Activated CD4-positive, alpha-beta T cell treated with anti-CD3 and anti-CD28 coated beads for 1 hour (primary cell): ENCODE measurements at places on chromosomes 3 and 15.

- DNase-seq, result no peak
Observed at GRCh38 chr15:88563638-88564037, 17.2 kb upstream of the DET1 start.

- DNase-seq, result no peak
Observed at GRCh38 chr3:154307363-154307762, 16.9 kb downstream of the DHX36 start.

GRCh38 chr15:68078365-68078764 lies 24.2 kb downstream of the PIAS1 start:
- DNase-seq, result no peak

DNA sequence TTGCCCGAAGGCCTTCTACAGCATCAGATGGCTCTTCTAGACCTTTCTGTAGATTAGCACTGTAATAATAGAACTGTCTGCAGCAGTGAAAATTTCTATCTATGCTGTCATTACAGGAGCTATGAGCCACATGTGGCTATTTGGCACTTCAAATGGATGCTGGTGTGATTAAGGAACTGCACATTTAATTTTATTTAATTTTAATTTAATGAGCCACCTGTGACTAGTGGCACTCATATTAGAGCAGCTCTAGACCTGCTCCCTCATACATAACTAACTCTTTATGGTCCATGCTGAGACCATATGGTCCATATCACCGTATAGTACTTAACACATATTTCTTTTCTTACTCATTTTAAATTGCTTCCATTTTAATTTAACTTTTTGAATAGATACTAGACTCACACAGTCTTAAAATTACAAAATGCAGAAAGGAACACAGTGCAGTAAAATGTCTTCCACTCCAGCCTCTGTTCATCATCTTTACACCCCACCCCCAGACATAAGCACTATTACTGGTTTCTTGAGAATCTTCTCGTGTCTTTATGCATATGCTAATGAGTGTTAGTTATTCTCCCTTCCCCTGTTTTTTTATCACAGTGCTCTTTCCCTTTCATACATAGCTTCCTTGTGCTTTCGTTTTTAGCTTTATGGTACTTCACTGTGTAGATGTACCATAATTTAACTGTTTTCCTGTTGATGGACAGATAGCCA lies 9.6 kb downstream of the LSM3 start:
- DNase-seq, result no peak

- DNase-seq, result no peak
Observed at GRCh38 chr3:4785551-4785950, 193.7 kb upstream of the BHLHE40 start.

DNA sequence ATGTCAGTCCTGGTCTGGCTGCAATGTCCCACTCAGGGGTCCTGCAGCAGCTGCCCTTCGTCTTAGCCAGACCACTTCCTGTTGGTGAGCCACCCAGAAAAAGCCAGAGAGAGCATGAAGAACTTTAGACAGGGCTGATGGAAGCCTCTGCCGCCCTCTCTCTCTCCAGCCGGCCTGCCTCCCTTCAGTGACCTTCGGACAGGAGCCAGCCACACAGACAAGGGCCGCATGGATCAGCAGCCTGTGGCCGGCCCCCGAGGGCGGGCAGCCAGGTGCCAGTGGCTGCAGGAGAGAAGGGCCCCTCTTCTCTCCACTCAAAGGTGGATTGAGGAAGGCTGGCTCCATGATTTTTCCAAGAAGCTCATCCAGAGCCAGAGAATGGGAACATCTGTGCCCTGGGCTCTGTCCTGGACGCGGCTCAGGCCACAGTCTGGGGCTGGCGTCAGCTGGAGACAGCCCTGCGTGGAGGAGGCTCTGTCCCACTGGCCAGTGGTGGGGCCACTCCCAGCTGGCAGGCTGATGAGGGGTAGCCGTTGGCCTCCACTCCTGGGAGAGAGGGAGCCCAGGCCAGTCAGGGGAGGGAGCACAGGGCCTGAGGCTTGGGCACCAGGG lies 42.9 kb downstream of the ISG20 start:
- DNase-seq, result no peak

DNA sequence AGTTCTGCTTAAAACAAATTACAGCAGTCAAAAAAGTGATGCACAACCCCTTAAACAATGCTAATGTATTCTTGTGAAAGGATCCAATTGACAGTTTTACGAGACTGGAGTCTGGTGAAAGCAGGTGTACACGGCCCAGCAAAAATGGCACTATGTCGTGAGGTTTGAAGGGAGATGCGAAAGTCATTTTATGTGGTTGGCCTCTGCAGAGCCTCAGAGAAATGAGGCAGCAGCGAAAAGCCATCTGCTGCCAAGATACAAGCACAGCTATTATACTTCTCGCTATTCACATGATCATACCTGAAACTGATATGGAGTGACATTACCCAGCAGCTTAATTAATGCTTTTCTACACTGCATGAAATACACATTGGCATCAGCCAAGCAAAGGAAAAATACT lies 36.4 kb downstream of the MECOM start:
- no peak for DNase-seq

DNA sequence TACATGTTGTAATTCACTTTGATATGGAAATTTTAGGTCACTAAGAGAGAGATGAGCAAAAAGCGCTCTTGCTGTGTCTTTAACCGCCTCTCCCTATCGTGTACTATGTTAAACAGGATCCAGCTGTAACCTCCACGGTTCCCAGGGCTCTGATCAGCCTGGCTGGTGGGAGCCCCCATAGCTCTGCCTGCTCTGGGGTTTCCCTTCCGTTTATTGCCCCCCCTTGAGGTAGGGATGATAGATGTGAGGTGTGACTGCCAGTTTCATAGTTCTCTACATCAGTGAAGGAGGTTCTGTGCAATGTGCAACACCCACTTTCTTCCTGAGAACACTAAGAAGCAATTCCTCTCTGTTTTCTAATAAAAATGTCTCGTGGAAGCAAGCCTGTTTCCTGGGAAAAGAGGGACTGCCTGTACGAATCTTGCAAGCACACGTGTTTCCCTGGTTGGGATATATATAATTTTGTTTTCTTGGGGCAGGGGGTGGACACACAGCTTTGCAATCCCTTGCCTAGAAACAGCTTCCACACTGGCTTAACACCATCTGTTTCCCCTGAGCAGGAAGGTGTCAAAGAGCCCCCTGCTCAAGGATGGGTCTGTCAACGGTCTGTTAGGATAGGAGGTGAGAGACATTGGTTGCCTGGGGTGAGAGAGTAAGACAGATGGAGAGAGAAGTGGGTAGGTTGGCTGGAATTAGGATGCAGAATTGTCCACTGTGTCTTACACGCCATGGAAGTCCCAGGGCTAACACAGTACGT lies 23.8 kb downstream of the CORO2B start:
- DNase-seq, result no peak

DNA sequence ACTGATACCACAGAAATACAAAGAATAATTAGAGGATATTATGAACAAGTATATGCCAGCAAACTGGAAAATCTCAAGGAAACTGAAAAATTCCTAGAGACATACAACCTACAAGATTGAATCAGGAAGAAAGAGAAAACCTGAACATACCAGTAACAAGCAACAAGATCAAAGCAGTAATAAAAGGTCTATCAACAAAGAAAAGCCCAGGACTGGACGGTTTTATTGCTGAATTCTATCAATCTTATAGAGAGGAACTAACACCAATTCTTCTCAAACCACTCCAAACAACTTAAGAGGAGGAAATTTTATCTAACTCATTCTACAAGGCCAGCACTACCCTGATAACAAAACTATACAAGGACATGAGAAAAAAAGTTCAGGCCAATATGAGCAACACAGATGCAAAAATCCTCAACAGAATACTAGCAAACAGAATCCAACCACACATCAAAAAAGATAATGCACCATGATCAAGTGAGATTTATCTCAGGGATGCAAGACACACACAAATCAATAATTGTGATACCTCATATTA lies 71.1 kb upstream of the IMPG2 start:
- DNase-seq, result no peak

- no peak for DNase-seq
Observed at GRCh38 chr3:119973018-119973646, 121.1 kb downstream of the GSK3B start.

GRCh38 chr3:58998476-58999117 lies 51.2 kb downstream of the CFAP20DC start:
- no peak for DNase-seq

GRCh38 chr3:14300721-14301399 lies 101.5 kb upstream of the SLC6A6 start:
- DNase-seq, result no peak

DNA sequence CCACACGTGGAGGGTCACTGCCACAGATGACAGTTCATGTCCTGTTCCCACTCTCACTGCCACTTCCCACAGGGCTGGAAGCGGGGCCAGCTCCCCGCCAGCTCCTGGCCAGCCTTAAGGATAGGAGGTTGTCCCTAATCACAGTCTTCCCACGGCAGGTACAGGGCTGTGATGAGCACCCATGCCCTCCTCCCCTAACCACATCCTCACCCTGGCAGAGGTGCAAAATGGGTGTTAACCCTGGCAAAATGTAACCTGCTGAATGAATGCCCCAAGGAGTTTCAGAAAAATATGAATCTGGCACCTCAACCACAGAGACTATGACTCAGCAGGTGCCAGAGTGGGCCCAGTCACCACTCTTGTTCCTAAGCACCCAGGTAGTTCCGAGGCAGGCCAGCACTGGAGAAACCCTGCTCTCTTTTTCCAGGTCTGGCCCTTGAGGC lies 185.1 kb upstream of the TPM1 start:
- DNase-seq, result no peak

GRCh38 chr3:70078778-70079177 lies 79.2 kb downstream of the SAMMSON start:
- DNase-seq, result no peak

DNA sequence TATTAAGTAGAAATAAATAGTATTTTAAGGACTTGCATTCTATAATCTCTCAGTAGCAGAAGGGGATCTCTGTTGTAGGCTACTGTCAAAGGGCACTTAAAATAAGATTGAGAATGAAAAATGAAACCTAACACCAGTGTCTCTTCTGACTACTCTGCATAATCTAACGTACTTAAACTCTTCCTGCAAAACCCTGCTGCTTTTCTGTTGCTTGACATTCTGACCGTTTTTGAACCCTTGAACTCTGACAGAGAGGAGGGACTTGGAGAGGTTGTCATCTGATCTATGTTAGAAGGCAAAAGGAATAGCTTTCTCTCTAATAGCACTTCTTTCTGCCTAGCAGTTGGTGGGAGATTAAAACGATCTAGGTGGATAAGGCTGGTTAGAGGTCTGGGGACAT lies 204.6 kb downstream of the ZIC1 start:
- DNase-seq, result no peak

DNA sequence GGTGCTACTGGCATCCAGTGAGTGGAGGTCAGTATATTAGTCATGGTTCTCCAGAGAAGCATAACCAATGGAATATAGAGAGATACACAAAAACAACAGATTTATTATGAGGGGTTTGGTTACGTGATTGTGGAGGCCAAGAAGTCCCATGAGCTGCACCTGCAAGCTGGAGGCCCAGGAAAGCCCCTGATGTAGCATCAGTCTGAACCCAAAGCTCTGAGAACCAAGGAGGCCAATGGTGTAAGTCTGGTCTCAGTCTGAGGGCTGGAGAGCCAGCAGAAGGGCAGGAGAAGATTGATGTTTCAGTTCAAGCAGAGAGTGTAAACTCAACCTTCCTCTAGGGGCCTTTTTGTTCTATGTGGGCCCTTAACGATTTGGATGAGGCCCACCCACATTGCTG lies 144.1 kb downstream of the KLF13 start:
- no peak for DNase-seq

DNA sequence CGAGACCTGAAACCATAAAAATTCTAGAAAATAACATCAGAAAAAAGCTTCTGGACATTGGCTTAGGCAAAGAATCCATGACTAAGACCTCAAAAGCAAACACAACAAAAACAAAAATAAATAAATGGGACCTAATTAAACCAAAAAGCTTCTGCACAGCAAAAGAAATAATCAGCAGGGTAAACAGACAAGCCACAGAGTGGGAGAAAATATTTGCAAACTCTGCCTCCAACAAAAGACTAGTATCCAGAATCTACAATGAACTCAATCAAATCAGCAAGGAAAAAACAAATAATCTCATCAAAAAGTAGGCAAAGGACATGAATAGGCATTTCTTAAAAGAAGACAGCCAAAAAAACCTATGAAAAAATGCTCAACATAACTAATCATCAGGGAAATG lies 59.6 kb downstream of the DNAH12 start:
- DNase-seq, result no peak

DNA sequence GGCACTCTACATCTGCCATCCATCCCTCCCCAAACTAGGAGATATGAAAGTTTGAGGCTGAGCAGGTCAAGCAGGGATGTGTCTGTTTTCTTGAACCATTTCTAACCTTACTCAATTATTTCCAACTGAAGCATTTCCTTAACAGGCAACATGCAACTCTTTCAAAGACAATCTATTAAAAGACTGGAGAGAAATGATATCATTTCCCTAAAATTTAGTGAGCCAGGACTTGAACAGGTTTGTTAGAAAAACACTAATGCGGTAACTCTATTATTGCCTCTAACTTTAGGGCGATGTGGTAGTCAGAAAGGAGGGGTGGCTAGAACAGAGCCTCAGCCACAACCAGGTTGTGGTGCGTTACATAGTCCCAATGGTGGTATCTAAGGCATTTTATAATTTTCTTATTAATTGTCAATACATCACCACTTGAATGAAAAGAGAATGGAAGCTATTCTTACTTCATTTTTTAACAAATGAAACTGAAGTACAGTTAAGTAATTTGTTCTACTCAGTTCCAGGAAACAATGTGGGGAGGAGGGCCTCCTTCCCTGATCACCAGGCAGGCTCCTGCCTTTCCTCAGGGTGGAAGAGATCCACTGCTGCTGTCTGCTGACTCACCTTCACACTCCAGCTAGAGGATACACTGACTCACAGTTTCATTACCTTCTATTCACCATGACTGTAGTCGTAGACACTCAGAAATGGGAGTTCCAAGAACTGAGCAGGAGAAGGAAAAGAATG lies 22.8 kb downstream of the MYO1E start:
- DNase-seq, result no peak

GRCh38 chr3:169668957-169669741 lies 5.6 kb upstream of the MECOM start:
- DNase-seq, result no peak

DNA sequence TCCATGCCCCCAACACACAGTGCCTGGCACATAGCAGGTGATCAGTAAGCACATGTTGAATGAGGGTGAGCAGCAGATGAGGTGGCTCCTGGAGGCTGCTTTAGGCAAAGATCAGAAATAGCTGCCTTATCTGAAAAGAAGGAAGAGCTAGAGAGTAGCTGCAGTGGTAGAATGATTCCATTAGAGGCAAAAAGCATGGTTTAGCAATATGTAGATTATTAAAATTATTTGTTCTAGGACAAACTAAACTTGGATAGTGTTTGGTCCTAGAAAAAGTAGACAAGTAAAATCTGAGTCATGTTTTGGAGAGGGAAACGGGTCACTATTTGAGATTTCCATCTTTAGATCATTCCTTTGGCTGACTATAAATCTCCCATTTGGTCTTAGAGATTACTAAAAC lies 32.1 kb downstream of the KIF7 start:
- DNase-seq, result no peak

- DNase-seq, result no peak
Observed at GRCh38 chr15:101489599-101490407, at the start of gene PCSK6. PCSK6 (minus strand) TSS chr15:101489707; CDS start chr15:101489670, 37 bp downstream.

DNA sequence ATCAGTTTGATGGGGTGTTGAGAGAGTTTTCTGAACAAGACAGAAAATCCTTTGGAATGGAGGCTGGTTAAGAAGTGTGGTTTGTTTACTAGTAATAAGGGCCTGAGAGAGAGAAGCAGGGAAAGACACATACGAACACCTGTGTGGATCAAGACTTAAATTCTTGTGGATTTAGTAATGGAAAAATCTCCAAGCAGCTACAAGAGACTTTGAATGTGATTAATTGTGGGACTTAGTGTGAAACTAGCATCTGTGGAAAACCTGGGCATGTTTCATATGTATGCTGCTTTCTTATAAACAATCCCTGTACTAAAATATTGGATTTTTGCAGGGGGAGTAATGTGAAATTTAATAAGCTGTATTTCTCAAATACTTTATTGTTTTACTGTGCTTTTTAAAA lies 399.1 kb downstream of the SI start:
- DNase-seq, result no peak
